ENCODE measurements at places on chromosomes 12 and 14. TPM values are rescaled to one million over a fixed set of nuclear protein-coding genes. Genes with fewer than 3 reads are reported as not detected.

GRCh38 chr14:93540235-93540634 is 109.5 kb downstream of the UNC79 start:
- DNase-seq, result no peak

DNA sequence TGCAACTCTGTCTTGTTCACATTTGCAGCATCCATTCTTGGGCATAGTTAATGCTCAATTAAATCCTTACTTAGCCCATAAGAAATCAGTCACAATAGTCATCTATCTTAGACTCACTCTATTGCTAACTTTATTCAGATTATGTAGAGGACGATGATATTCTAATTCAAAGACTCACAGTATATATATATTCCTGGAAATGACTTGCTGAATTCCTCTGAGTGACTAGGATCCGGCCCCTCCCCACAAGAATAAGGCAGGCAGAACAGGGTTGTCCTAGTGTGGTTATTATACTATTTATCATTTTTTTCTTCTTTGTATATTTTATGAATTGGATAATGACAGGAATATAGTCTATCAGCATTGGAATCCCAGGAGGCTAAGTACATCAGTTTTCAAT is 275.1 kb downstream of the TMTC2 start:
- DNase-seq, result no peak

DNA sequence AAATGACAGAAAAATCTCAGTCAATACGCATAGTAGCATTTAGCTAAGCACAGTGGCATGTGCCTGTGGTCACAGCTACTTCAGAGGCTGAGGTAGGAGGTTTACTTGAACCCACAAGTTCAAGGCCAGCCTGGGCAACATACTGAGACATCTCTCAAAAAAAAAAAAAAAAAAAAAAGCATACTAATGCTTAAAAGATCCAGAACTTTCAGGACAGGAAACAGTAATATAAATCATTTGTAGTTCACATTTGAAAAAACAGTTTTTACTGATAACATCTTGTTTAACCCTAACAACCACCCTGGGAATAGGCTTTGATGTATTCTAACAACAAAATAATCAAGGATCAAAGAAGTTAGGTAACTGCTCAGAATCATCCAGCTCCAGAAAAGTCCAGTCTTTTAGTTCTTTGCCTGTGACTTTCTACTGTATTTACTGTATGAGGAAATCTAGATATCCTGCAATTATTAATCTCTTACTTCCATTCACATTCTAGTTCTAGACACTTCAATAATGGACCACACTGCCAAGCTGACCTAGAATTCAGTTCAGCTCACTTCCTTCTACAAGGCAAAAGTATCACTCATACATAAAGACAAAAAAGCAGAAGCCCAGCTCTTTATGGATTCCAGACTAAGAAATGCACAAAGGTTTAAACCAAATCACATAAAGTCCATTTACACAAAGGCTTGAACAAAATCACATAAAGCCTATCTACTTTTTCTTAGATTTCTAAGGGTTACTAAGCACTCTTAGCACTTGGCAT is 28.5 kb downstream of the PAWR start:
- no peak for DNase-seq

Gene PRPH
- polyA plus RNA-seq, result not detected

- DNase-seq, result no peak
Observed at GRCh38 chr12:120866108-120866507, 38.0 kb downstream of the SPPL3 start.

DNA sequence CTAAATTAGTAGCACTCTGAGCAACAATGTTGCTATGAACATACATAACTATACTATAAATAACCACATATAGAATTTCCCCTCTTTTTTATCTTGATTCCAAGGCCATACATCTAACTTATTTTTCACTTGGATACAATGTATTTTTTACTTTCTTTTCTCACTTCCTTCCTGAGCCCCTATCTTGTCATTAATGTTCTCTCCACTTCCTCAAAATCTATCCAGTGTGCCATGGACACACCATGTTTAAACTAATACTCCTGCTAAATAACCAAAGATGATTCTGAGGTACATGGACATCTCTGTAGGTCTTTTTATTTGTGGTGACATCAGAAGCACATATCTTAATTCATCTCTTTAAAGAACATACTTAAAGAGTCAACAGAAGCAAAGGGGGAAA is 251.2 kb downstream of the C12orf42 start:
- no peak for DNase-seq

Measured in left kidney (tissue), 8 donors.